ENCODE measurements at places on chromosomes 2 and 18. TPM values are rescaled to one million over a fixed set of nuclear protein-coding genes. Genes with fewer than 3 reads are reported as not detected.
A peak's percentile ranks its signal among the peaks of the same experiment; 100 is the strongest.

Gene DPYSL5
- total RNA-seq, result not detected

GRCh38 chr2:75614162-75614651 lies 32.4 kb upstream of the MRPL19 start:
- DNase-seq, result peak; percentile 88

DNA sequence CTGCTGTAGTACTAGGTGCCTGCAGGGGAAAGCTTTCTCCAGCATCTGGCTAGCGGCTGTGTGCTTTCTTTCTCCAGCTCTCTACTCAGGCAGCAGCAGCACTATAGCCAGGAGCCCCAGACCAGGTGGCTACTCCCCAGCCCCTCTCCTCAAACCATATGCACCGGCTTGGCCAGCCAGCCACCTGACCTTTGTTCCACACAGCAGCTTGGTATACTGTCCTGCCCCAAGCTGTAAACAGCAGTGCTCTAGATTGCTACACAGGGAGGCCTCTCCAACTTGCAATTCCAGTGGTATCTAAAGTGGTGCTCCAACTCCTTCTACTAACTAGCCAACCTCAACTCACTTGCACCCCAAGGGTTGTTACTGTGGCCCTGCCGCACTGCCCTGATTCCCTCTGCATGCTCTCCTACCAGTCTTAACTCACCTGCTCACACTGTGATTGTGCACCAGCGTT lies 19.6 kb downstream of the LDAH start:
- no peak for DNase-seq

Gene FIGN
- 3.0 TPM for total RNA-seq

Gene TXNL1
- total RNA-seq, result 59.9 TPM

Data from renal cortical epithelial cell (primary cell).